ENCODE measurements at places on chromosomes 3 and 15. TPM values are rescaled to one million over a fixed set of nuclear protein-coding genes. Genes with fewer than 3 reads are reported as not detected.

ZPLD1 gene
- not detected for total RNA-seq

FGF7 gene
- total RNA-seq, result 129 TPM

PIK3R4 gene
- total RNA-seq, result 40.3 TPM

CLDN16 gene
- not detected for total RNA-seq

ANKDD1A gene
- total RNA-seq, result 3.3 TPM

RHCG gene
- total RNA-seq, result not detected

TMEM212 gene
- not detected for total RNA-seq
